ENCODE measurements at places on chromosomes 7 and 10.

DNA sequence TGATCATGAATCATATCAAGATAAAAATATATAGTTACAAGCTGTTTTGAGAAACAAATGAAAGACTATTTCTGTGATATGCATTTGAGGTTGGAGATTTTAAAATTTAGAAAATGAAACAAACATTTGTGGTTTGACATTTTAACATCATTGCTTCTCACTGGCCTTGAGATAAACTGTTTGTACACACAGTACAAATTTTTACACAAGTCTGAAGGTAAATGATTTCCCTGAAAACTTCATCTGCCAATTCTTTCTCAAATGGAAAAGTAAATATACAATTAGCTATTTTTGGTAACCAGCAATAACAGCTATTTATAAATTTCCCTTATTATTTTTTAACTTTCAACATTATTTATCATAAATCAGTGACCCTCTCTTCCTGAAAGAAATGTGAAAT lies 38.6 kb downstream of the ZNF800 start:
- DNase-seq = no peak

- DNase-seq = no peak
These were observed 117.3 kb upstream of the PCBD1 start for GRCh38 chr10:71005337-71006305.

DNA sequence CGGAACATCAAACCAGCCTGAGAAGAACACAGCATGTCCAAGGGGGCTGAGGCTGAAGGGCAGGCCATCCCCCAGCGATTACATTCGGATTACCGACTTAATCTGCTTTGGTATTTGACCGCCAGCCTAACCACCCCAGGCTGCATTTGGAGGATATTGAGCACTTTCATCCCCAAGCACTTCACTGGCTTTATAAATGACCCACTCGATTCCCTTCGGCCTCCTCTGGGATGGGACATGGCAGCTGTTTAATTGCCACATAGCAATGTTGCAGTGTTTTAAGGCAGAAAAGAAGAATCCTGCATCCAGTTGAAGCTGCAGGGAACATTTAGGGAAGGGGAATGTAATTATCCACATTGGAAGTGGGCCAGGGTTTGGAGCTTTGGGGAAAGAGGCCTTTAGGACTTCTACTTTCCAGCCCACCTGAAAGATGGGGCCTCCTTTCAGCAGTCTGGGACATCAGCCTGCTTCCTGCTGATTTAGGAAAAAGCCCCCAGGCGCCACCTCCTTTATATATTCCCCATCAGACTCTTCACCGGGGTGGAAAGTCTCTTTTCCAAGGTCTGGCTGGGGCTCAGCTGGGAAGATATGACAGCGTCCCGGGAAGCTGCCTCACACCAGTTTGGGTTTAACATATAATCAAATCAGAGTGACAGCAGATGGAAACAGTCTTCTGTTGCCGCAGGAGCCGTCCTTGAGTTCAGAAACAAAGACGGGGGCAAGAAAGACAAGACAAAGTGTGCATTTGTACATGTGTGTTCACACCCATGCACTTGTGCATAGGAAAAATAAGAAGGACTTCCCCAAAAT lies 9.2 kb downstream of the DPCD start:
- no peak for DNase-seq

DNA sequence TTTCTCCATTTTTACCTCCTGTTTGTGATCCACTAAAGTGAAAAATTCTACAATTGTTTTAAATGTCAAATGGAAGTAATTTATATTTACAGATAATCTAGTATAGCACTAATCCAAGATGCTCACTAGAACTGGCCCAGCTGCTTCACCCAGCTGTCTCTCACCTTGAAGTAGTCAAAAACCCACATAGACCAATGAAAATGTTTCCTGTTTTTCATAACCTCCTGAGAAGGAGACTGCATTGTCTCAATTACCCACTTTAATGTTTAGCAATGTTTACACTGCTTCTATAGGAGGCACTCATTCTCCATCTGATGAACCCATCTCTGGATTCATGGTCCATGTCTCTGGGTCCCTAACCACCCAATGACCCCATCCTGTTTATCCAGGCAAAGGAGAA lies 56.1 kb upstream of the ADO start:
- no peak for DNase-seq

GRCh38 chr10:29119374-29119773 lies 169.5 kb upstream of the LYZL1 start:
- peak; percentile 38 for DNase-seq

DNA sequence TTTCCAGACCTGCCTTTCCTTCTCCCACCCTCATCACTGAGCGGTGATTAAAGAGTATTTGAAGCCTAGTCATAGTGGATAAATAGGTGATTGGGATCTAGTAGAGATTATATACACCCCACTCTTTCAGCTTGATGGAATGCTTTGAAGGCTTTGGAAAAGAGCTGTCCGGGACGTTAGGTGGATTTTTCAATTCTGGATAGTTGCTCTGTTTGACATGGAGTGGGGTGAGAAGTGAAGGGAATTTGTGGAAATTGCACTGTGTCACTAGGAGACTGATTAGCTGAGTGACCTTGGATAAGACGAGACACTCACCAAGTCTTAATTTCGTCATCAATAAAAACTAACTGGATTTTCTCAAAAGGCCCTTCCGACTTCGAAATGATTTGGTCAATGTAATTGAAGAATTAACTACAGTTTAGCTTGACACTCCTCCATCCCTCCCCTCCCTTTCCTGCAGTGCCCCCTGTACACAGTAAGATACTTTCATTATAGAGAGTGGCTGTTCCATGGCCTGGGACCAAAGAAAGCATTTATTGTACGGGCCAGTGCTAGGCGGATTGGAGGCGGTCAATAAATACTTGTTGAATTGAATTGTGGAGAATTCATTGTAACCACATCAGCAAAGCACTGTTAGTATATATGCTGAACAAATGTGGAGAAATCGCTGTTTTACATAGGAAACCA lies 962 bp downstream of the ZKSCAN1 start:
- DNase-seq = no peak

DNA sequence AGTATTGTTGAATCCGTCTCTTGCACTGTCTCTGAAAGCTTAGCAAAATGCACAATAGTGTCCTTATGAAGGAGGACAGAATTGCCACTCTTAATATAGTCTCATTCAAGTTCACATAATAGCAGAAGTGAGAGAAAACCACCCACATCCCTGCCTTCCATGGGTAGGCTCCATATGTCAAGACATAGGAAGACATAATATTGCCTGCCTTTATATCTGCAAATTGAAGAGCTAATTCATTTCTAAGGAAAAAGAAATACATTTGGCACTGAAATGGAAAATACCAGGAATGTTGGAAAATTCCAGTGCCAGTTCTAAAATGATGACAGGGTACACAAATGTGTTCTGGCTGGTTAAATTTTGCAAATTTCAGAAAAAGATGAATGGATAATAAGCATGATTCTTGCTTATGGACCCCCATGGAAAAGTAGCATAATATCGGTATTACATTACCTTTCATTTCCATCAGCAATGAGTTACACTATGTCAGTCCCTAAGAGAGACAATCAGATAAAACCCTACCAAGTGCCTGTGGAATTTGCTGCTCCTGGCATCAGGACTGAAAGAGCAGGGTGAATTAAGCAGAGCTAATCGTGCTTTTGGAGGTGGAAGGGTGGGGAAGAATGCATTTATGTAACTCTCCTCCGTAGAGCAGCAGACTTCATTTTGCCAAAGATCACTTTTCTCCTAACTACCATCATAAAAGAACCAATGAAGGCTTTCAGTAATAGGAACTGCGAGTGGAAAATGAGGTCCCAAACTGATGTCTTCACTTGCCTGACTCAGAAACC lies 312.6 kb downstream of the FGFR2 start:
- DNase-seq = no peak

DNA sequence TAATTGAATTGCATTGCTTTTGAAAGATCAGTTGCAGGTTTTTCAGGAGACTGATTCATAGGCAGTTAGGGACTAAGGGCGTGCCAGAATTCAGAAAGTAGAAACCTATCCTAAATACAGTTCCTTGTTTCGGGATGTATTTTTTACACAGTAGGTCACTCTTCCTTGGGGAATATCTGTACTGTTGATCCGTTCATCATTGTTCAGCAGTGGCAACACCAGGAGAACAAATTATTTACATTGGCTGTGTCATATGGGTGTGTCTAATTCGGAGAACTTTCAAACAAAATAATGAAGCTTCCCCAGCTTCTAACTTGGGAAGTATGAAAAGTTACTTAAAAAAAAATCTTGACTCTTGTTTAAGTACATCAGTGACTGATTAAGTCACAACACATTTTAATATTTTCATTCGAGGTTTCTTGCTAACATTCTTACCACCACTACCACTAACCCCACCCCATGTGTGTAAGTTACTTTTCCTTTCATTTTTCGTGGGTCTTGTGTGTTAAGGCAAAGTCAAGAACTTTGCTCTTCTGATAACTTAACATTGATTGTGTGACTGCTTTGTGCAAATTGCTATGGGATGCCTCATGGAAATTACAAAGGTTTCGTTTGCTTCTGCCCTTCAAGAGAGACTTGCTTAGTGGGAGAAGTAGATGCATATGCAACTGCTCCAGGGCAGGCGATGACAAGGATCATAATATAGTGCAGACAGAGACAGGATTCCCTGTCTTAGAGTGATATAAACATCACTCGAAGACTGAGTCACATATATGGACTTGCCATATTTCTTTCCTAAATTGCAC lies 43.8 kb upstream of the RPA3 start:
- DNase-seq = no peak

DNA sequence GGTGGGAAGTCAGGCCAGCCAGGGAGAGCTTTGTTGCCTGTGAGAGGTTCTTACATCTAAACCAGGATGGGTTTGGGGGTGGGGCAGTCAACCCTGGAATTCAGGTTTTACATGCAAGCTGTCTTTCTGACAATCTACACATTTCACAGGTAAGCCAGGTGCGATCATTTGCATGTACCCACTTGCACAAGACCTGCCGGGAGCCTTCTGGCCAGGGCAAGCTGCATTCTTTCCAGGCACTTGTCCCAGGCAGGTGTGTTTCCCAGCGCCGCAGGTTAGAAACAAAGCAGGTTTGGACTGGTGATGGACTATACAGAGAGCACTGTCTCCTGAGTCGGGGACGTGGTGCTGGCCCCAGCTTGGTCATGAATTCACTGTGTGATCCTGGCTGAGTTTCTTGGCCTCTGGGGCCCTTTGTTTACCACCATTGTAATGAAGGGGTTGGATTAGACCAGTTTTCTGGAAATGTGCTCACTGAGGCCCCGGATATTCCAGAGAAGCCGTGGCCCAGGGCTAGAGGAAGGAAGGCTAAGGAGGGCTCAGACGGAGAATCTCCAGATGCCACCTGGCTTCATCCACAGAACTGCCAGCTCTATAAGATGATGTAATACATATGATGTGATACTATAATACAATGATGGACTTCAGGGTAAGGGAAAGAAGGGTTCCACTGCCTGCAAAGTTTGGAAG lies 205.2 kb upstream of the SVIL start:
- no peak for DNase-seq

- DNase-seq = no peak
These were observed 644.8 kb upstream of the FOXK1 start for GRCh38 chr7:4037308-4037707.

Measured in glutamatergic neuron (in vitro differentiated cells).